Activated naive CD8-positive, alpha-beta T cell treated with anti-CD3 and anti-CD28 coated beads for 36 hours (primary cell): ENCODE measurements at places on chromosomes 12 and 14. TPM values are rescaled to one million over a fixed set of nuclear protein-coding genes. Genes with fewer than 3 reads are reported as not detected.

The INTS13 gene
- 82.7 TPM for total RNA-seq

The ABHD12B gene
- total RNA-seq = not detected

The BCL2L2 gene
- total RNA-seq = 1.4 TPM

The LYZ gene
- total RNA-seq = not detected

The C12orf42 gene
- total RNA-seq = 0.24 TPM

The FAM186B gene
- total RNA-seq = 0.14 TPM

The RPL41 gene
- total RNA-seq = 5,630 TPM

The CIROP gene
- not detected for total RNA-seq

The SLC2A14 gene
- total RNA-seq = 0.08 TPM

The LRP1 gene
- 1.3 TPM for total RNA-seq

The GZMH gene
- 51.4 TPM for total RNA-seq

The AQP2 gene
- not detected for total RNA-seq

The STYK1 gene
- total RNA-seq = 0.46 TPM

The INHBE gene
- 1.7 TPM for total RNA-seq

The HOXC5 gene
- not detected for total RNA-seq

The STK38L gene
- 32.0 TPM for total RNA-seq

The FOXN4 gene
- total RNA-seq = not detected

The HOXC4 gene
- total RNA-seq = 0.56 TPM

The POTEG gene
- total RNA-seq = not detected

The SCN8A gene
- 0.86 TPM for total RNA-seq

The C12orf50 gene
- 0.16 TPM for total RNA-seq

The TOMM20L gene
- not detected for total RNA-seq

The ALX1 gene
- total RNA-seq = not detected

The CLMN gene
- 0.91 TPM for total RNA-seq

The CSRP2 gene
- 0.76 TPM for total RNA-seq

The IL31 gene
- total RNA-seq = not detected

The OTX2 gene
- not detected for total RNA-seq

The KRT2 gene
- total RNA-seq = not detected

The KRT7 gene
- total RNA-seq = 2.4 TPM

The ADCY6 gene
- total RNA-seq = 0.18 TPM

The HSPA2 gene
- 1.9 TPM for total RNA-seq

The ASPG gene
- total RNA-seq = not detected

The ARHGAP9 gene
- 154 TPM for total RNA-seq

The B3GNT4 gene
- 1.6 TPM for total RNA-seq

The TMEM233 gene
- total RNA-seq = not detected

The GALNT8 gene
- total RNA-seq = 0.08 TPM

The NR1H4 gene
- total RNA-seq = not detected

The SRGAP1 gene
- total RNA-seq = 0.18 TPM

The TIGAR gene
- total RNA-seq = 14.0 TPM

The RASSF9 gene
- total RNA-seq = not detected

The SLC5A8 gene
- total RNA-seq = not detected

The KRT83 gene
- not detected for total RNA-seq

The STAT2 gene
- 101 TPM for total RNA-seq

The TOGARAM1 gene
- total RNA-seq = 7.5 TPM

The KRT6B gene
- total RNA-seq = not detected

The PLEKHA5 gene
- 2.6 TPM for total RNA-seq

The IRAK3 gene
- 0.30 TPM for total RNA-seq

The SLC6A15 gene
- total RNA-seq = 0.29 TPM

The PLXNC1 gene
- 6.0 TPM for total RNA-seq

The CCDC177 gene
- total RNA-seq = not detected

The BAZ2A gene
- total RNA-seq = 65.4 TPM

The BTBD6 gene
- total RNA-seq = 33.9 TPM

The SSPN gene
- not detected for total RNA-seq

The ARF6 gene
- 135 TPM for total RNA-seq

The HHIPL1 gene
- total RNA-seq = not detected
